Spleen (tissue), 13 donors: ENCODE measurements at places on chromosomes 2 and 18.

DNA sequence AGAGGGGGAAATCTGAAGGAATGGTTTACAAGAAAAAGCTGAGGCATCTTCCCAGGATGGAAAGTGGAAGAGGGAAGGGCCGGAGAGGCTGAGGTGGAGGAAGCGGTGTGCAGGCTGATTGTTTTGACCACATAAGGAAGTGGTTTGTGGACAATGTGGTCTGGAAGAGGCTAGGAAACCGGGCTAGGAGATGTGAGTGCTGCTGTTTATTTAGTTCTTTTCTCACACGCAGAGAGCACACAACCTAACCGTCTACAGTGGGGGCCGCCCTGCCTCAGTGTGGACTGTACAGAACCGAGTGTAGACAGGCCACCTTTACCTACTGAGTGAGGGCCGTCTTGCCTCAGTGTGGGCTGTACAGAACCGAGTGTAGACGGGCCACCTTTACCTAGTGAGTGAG lies 251.7 kb upstream of the PXDN start:
- DNase-seq, result no peak

DNA sequence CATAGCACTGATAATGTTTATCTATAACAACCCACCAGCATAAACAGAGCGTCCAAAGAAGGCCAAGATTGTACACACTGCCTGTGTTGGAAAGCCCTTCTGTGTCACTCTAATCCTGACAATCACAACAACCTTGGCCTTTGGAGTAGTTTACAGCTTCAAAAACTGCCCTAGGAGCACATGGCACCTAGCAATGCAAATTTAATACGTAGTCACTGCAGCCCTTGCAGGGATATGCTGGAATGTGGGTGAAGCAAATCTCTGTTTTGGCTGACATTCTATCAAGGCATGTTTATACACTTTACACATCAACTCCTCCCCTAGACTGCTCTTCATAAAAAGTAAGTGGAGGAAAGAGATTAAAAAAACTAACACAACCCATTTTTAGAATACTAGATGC lies 66.8 kb downstream of the GRB14 start:
- DNase-seq, result no peak

- no peak for DNase-seq
Observed at GRCh38 chr2:173602153-173602795, 247.6 kb downstream of the CDCA7 start.

- no peak for DNase-seq
Observed at GRCh38 chr2:11102956-11103860, 52.1 kb upstream of the SLC66A3 start.

DNA sequence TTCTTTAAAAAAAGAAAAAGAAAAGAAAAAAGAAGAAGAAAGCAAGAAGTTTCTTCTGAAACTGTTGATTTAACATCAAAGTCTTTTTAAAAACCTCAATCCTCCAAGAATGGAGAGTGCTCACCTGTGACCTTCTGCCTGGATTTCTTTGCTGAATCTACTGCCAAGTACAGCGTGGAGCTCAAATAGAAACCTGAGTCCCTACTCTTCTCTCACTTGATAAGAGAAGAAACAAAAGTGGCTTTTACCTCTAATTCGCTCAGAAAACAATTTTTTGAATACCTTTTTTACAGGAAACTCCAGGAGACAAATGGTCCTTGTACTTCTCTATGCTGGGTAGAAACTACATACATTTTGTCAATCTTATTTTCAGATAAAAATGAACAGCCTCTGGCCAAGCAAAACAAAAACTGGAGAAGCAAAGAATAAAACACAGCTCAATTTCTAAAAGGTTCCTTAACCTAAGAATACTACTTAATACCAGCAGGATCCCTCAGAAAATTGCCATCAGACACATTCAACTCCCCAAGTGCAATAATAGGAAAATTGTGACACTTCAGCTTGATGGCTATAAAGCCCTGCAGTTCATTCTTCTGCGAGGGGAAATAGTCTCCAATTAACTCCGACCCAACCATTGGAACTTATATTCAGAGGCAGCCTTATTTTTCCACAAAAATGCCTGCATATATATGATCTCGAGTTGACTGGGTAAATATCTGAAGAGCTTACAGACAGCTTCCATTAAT lies 85.8 kb downstream of the GRB14 start:
- no peak for DNase-seq

GRCh38 chr18:28757466-28758008 lies 580.6 kb upstream of the CDH2 start:
- no peak for DNase-seq

GRCh38 chr2:147198651-147199171 lies 646.1 kb upstream of the ACVR2A start:
- no peak for DNase-seq

DNA sequence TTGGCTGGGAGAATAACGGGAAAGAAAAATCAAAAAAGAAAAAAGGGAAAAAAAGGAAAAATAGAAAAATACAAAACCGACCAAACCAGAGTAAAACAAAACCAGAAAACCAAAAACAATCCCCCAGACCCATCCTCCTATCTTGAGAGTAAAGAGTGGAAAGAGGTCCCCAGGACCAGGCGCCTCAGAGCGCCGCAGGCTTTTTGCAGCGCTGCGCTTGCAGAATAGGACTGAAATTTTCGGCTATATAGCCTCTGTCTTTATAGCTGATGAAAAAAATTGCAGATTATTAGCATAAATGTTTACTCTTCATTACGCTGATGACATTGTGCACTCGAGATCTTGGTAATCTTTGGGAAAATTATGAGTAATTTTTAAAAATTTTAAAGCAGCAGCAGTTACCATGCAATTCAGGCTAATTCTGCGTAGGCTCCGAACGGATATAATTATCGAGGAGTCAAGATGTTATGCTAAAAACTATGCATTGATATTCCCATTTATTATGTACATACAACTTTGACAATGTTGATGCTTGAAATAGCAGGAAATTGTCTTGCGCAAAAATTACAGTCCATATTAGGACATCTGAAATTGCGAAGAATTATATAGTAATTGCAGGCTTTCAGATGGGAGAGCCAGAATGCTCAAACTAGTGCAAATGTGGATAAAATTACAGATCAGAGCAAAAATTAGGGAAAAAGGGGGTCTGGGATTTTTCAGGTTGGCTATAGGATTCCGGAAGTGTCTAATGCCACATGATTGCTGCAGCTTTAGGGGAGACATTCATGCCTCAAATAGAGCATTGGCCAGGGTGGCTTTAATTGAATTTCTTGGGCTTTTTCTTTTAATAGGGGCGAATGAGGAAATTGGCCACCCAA lies 8.3 kb downstream of the DLX1 start:
- DNase-seq, result no peak

GRCh38 chr18:70037431-70038061 lies 89.9 kb upstream of the CD226 start:
- DNase-seq, result no peak

GRCh38 chr2:145677371-145677770 lies 1157.5 kb upstream of the ZEB2 start:
- no peak for DNase-seq

DNA sequence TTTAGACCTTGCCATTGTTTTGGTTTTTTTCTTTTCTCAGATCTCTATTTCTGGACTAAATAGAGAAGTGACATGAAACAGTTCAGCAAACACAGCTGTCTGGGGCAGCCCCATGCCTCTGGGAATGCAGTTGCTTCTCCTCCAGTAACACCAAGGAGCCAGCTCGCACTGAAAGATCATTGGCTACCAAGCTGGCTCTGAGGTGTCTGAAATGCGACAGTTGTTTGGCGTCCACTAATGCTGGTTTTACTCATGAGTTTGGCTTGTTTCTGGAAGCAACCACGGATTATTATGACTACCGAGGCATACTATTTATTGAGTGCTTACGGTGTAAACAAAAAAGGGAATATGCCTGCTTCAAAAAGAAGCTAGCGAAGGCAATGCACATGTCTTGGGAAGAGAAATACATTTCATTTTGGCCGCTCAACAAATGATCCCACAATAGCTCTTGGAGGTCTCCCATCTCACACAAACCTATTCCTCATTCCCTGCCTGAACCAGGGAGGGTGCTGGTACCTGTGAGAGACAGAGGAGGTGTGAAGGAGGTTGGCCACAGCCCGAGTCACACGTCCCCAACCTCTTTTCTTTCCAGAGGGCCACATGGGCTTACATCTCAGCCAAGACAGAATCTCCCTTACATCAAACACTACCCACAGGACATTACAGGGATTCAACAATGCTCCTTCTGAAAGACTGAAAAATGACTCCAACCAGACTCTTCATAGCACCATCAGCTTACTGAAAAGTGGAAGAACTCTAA lies 37.5 kb upstream of the NEB start:
- DNase-seq, result peak; percentile 89

- DNase-seq, result peak; percentile 78
Observed at GRCh38 chr18:74929110-74929509, 279.8 kb downstream of the PTGR3 start.

- no peak for DNase-seq
Observed at GRCh38 chr2:225998653-225999052, 599.1 kb downstream of the NYAP2 start.

DNA sequence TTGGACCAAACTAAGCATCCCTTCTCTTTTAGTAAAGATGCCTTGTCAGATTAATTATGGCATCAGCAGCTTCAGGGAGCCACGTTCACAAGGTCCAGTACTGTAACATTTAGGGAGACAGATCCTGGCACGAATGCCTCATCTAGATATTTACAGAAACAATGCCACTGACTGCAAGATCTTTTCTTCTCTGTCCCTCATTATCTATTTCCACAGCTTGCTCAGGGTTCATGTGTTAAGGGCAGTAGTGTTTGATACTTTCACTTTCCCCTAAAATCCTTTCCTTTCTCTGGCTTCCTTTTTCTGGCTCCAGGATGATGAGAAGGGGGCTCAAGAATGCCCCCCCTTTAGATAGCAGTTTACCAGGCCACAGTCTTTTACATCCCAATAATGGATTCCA lies 393.9 kb downstream of the BCL11A start:
- no peak for DNase-seq

DNA sequence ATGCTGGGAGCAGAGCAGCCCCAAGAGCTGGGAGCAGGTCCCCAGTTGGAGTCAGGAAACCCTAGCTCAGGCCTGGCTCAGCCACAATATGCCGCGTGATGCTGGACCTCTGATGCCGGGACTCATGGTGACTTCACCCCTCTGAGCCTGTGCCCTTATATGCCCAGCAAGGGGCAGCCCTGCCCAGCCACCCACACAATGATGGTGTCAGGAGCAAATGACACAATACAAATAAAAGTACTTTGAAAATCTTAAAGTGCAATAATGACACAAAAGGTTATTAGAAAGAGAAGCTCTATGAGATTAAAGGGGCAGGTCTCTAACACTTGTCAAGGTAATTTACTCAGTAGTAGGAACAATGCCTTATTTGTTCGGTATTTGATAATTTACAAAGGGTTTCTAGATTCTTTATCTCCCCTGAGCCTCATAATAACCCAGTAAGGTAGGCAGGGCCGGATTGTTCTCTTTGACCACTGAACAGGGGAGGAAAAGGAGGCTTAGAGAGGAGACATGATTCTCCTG lies 18.3 kb upstream of the KIF3C start:
- DNase-seq, result no peak

- no peak for DNase-seq
Observed at GRCh38 chr2:7119132-7119835, 202.1 kb downstream of the RNF144A start.

DNA sequence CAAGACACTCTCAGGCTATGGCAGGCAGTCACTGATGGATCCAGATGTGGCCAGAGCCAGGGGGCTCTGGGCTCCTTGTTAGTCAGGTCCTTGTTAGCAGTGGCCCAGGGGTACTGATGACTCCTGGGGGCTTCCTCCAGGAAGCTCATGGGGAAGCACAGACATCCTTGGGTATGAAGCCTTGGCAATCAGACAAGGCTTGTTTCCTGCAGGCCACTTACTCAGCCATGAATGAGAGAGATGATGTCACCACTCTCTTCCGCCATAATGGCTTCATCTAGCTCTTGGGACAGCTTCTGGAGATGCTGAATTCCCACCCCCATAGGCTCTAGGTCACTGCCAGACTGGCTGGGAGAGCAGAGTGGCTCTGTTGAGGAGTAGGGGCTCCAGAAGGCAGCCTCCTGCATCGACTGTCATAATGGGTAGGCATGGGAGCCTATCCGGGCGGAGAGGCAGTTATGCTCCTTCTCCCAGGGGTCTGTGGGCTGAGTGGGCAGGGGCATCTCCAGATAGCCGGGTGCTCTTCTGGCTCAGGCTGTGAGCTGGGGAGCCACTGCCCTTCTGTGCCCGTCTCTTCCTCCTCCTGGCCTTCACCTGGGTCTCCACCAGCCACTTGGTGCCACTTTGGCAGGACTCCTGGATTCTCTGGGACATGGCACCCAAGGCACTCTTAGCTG lies 40.2 kb upstream of the BMPR2 start:
- DNase-seq, result no peak

DNA sequence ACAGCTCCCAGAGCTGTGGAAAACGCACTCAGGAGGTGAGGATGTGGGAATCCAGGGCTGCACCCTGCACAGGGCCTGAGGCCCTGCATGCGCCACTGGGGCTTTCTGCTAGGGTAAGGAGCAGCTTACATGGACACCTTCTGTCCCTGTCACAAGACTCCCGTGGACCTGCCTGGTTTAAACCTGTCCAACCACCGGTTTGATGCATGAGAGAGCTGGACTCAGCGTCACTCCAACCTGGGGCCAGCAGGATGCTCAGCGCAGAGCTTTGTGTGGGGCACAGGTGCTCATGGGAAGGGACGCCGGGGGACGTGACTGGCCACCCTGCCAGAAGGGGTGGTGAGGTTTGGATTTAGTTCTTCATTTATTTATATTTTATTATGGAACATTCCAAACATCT lies 24.2 kb downstream of the SNORC start:
- peak; percentile 65 for DNase-seq

DNA sequence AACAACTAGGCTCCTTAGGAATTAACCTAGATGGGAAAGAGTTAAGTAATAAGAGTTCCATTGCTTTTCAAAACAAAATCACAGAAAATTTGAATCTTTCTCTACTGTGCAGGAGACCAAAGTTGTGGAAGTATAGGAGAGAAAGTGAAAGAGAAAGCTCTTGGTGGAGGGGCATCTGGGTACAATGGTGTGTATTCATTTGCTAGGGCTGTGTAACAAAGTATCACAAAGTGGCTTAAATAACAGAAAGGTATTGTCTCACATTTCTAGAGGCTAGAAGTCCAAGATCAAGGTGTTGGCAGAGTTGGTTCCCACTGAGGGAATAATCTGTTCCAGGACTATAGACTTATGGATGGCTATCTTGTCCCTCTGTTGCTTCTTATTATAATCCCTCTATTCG lies 50.5 kb upstream of the GORASP2 start:
- no peak for DNase-seq

GRCh38 chr18:50947899-50948298 lies 19.9 kb upstream of the ELAC1 start:
- DNase-seq, result no peak

- DNase-seq, result no peak
Observed at GRCh38 chr2:7004636-7005035, 87.4 kb downstream of the RNF144A start.
